Anterior cingulate cortex (tissue), 58 donors: ENCODE measurements at places on chromosomes 16 and 17.

DNA sequence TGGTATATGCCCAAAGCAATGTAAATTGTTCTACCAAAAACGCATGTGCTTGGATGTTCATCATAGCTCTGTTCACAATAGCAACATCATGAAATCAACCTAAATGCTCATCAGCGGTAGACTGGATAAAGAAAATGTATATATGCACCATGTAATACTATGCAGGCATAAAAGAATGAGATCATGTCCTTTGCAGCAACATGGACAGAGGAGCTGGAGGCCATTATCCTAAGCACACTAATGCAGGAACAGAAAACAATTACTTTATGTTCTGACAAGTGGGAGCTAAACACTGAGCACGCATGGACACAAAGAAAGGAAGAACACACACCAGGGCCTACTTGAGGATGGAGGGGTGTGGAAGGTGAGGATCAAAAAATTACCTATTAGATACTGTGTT, 33.7 kb downstream of the TANC2 start:
- no peak for DNase-seq

DNA sequence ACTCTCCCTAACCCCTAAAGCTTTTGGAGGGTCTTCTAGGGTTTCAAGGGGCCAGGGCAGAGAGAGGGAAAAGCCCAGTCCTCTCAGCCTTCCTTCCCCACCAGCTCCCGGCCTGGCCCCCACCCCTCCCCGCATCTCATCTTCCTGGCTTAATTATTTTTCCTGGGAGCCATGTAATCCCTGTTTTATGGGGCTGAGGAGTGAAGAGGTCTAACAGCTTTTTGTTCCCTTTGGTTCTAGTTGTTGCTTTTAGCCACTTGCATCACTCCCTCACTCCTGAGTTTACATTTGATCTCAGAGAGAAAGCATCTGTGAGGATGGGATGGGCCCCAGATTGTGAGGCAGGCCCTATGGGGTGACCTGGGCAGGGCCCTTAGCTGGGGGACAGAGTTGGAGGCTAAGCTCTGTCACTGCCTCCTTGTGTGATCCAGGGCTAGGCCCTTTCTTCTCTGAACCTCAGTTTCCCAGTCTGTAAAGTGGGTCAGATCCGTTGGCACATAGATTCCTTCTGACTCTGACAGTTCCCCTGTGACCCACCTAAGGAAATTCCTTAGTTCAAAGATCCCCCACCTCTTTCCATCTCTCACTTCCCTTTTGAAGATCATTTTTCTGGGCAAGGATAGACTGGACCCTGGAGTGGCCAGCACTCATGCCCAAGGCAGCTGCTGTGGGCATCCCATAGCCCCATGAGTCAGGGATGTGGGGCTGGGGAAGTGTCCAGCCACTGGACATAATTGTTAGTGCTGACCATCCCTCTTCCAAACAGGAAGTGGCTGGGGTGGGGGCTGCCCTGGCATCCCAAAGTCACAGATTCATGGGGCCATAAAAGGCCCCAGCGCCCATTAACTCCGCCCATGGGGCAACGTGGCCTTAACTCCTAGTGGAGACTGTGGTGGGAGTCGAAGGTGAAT, 20.1 kb downstream of the UNC119 start:
- no peak for DNase-seq

DNA sequence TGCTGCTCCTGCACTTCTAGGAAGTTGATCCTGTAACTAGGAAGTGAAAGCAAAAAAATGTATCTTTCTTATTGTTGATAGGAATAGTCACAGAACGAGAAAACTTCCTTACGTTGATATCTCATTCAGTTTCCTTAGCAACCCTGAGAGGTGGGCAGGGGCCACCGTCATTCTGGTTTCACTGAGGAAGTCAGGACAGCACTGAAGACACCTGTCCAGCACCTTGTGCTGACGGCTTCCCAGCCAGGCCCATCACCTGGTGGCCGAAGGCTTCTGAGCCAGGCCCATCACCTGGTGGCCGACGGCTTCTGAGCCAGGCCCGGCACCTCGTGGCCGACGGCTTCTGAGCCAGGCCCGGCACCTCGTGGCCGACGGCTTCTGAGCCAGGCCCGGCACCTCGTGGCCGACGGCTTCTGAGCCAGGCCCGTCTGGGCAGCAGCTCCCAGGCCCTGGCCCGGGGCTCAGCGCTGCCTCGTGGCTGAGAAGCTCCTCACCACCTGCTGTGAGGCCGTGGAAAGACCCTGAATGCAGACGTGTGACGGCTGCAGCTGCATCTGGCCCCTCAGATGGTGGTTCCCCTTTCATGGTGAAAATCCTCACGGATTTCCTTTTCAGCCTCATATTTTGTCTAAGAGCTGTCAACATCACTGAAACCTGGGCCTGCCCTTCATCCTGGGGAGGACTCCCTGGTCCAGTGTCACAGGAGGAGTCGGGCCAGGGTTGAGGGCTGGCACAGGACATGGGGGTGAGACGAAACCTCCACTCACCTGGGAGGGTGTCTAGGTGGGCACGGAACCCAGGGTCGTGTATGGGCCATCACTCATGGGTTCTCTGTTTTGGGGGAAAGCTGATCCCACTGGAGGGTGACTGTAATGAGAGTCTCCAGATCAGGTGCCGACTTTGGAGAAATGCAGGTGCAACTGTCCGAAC, 33.0 kb upstream of the ZNF750 start:
- no peak for DNase-seq

- no peak for DNase-seq
Observed at GRCh38 chr16:65658787-65659220, 536.9 kb upstream of the CDH11 start.

GRCh38 chr17:881778-882177, 97.8 kb downstream of the NXN start:
- DNase-seq, result no peak

DNA sequence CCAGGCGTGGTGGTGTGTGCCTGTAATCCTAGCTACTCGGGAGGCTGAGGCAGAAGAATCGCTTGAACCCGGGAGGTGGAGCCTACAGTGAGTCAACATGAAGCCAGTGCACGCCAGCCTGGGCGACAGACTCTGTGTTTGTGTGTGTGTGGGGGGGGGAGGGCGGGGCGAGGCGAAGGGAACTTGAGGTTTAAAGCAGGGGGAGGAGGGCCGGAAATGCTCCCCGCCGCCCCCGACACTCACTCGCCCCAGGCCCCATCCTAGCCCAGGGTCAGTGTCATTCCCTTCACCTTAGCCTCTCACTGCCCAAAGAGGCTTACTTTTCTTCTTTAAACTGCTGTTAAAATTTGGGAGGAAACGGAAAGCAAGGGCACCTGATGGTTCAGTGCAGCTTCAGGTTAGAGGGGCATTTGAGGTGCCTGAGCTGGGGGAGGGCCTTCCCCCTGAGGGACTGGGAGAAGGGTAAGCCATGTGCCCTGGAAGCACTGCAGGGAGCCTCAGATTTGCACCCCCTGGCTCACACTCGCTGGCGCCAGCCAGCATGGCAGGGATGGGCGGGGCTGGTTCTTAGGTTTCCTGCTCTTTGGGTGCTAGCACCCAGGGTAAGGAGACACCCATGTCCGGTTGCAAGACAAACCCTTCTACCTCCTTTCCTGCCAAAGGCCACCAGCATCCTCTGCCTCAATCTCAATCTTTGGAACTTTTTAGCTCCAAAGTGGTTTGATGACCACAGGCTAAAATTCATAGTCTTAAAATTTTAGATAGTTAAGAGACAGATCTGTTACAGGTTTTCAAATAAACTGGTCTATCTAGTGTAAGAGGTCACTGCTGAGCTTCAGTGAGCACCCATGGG, 2.2 kb upstream of the LIMD2 start:
- no peak for DNase-seq

- no peak for DNase-seq
Observed at GRCh38 chr17:17416400-17417360, 60.1 kb upstream of the MED9 start.

- no peak for DNase-seq
Observed at GRCh38 chr16:19507867-19508266, 14.0 kb downstream of the GDE1 start.

DNA sequence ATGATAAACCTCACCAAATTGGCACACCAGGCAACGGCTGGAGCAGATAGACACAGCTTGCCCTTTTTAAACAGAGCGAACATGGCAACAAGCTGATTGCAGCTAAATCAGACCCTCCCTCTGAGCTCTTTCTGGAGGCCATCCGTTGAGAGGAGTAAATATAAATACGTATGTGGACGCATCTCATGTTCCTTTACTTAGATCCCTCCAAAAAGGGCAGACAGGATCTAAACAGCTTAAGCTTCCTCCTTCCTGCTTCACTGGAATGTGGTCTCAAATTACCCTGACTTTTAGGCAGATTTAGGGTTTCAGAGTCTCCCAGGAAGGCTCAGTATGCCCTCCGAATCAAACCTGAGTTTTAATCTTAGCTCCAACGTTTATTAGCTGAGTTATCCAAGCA, 204.7 kb upstream of the GOT2 start:
- no peak for DNase-seq

DNA sequence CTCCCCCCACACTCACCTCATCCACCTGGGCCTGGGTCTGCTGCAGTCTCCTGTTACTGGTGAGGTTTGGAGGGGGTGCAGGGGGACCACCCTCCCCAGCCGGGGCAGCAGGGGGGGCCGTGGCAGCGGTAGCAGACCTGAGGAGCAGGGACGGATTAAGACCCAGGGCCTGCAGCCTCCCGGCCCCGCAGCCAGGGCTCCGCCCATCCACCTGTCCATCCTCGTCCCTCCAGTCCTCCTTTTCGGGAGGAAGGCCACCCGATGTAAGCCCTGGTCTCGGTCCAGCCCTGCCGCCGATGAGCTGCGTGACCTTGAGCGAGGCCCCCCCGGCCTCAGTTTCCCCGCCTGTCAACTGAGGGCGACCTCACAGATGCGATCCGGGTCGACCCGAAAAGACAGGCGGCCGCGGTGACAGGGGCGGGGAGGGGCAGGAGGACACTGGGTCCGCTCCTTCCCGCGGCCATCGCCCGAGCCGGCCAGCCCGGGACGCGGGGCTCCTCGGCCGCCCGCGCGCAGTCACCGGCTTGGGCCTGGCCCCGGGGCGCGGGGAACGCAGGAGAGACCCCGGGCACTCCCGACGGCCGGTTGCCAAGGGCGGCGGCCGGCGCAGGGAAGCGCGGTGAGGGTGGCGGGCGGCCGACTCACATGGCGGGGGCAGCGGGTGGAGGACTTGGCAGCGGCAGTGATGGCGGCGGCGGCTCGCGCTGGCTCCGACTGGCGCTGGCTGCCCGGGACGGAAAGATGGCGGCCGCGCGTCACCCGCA, at the start of gene VAMP2:
VAMP2 (minus strand) TSS at position 716 of the 764 bp plus-strand sequence; CDS start at position 647, 69 bp downstream.
- DNase-seq, result peak; percentile 26
